Midbrain (tissue), 1 donor: ENCODE measurements at places on chromosomes 11 and 22.

GRCh38 chr11:25961539-25961938 lies 370.4 kb upstream of the ANO3 start:
- DNase-seq, result no peak

- no peak for DNase-seq
Measured at GRCh38 chr22:19759427-19760057, 1.0 kb upstream of the TBX1 start.

DNA sequence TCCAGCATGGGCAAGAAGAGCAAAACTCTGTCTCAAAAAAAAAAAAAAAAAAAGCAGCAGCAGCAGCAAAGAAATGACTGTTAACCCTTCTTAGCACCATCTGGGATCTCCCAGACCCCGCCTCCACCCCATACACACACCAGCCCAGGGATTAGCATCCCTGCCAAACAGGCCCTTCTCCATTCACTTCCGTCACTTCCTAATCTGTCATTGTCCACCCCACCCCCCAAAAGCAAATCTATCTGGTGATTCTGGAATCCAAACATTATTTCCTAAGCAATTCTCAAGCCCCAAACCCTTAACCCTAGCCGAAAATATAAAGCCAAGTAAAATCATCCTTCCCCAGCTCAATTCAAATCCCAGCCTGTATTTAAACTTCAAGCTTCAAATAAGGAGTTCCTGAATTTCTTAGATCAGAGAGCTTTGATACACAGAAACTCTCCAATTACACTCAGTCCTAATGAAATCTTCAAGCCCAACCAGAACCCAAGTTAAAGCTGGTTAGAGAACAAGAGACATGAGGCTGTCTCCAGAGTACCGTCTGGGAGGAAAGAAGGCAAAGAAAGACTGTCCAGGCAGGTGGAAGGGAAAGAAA lies 6.0 kb upstream of the AHNAK start:
- DNase-seq, result no peak

- DNase-seq, result no peak
Measured at GRCh38 chr22:37750596-37751162, 53.8 kb downstream of the TRIOBP start.

DNA sequence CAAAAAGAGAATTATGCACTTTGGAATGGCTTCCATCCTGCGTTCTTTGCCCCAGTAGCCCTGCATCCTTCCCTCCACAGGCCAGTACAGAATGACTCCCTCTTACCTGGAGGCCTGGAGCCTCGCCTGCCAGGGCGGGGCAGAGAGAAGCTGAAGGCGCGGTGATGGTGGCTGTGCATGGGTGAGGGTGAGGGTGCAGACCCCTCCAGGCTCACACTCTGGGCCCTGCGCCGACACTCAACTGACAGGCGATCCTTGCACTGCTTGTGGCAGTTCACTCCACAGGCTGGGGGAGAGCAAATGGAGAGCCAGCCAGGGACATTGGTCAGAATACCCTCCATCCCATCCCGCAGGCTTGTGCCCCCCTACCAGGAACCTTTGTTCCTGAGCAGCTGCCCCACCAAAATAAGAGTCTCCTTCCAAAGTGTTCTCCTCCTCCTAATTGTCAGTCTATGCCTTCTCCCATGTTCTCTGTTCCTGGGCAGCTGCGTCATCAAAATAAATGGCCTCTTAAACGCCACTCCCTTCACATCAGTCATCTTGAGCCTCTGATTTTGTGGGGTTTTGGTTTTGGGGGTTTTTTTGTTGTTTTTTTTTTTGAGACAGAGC lies 5.9 kb upstream of the NRXN2 start:
- DNase-seq, result no peak

DNA sequence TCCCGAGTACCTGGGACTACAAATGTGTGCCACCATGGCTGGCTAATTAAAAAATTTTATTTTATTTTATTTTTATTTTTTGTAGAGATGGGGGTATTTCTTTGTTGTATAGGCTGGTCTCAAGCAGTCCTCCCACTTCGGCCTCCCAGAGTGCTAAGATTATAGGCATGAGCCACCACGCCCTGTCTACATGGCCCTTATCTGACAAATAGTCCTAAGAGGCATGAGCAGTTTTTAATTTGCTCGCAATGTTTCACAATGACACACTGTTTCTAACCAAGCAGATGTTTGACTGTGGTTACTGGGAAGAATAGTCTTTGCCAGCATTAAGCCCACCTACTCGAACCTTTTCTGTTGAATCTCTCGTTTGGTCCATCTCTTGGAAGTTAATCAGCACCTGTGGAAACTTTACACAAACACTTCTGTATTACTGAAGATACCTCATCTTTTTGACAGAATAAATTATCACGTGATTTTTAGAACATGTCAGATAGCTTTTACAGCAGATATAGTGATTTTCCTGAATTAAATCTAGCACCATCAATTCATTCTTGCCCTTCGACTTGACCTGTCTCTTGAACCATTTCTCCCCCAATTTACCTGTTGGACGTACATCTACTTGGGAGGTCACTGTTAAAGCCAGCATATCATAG lies 71.4 kb downstream of the MTMR3 start:
- DNase-seq, result no peak

- DNase-seq, result no peak
Measured at GRCh38 chr11:23123753-23124152, 263.5 kb upstream of the CCDC179 start.

DNA sequence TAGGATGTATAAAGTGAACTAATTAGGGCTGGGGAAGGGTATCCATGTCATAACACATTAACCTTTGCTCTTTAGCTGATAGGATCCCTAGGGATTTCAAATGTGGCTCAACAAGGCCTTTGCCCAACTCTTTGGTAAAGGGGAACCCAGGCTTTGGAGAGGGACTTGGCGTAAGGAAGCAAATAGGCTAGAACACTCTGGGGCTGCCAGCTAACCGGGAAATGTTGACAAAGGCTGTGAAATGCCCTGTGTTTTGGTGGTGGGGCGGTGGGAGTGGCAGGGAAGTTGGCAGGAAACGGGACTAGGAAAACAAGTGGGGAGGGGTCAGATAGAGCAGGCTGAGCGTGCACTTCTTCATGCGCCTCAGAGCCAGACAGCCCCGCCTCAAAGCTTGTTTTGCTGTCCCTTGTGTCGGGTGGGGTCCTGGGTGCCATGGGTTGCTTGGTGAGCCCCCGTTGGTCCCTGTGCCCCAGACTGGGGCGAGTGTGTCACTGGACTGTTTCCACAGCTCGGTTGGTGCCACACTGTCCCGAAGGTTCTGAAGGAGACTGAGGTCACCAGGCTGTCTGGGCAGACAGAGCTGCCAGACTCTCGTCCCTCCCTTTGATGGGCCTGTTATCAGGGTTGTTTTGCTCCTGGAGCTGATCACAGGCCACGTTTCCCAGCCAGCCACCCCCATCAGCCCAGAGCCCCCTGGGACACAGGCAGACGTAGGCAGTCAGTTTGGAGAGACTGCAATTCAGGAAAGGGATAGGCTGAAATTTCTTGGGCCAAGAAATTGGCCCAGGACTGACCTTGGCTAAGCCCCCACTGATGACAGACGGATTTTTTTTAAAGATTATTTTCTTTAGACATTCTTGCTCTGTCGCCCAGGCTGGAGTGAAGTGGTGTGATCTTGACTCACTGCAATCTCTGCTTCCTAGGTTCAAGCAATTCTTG lies 19.6 kb downstream of the KCTD21 start:
- DNase-seq, result no peak

GRCh38 chr11:79362206-79362757 lies 78.5 kb downstream of the TENM4 start:
- no peak for DNase-seq

DNA sequence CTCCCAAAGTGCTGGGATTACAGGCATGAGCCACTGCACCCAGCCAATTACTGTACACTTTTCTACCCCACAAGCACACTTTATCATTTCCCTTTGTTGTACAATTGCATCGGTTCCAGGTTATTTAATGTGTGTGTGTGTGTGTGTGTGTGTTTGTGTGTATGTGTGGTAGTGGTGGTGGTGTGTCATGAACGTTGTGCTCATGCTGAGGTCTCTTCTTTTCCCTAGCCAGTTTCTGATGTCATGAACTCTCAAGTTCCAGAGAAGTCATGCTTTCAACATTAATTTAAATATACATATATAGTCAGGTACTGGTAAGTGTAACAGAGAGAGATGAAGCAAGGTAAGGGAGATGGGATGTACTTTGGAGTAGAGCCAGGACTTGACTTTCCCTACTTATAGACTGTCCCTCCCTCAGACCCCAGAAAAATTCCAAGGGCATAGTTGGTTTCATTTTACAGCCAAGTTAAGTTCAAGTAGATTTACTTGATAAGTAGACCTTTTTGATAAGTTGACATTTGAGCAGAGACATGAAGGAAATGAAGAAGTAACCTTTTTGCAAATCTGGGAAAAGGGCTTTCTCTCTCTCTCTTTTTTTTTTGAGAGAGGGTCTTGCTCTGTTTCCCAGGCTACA lies 42.7 kb downstream of the WEE1 start:
- no peak for DNase-seq

- DNase-seq, result no peak
Measured at GRCh38 chr11:27973851-27974536, 134.0 kb downstream of the KIF18A start.

DNA sequence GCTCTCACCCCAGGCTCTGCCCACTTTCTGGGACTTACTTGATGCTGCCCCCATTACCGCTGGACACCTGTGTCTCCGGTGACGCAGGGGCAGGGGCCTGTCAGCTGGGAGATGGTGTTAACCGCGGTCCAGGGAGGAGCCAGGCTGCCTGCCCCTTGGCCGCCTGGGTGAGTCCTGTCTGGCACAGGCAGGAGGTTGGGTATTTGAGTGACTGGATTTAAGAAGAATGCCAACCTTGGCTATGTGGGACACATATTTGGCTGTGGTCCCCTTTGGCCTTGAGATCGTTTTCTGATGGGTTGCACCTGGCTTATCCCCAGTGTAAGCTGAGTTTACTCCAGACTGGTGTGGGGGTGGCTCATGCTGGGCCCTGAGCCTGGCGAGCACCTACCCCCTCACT lies 2.5 kb downstream of the MUC6 start:
- DNase-seq, result no peak

DNA sequence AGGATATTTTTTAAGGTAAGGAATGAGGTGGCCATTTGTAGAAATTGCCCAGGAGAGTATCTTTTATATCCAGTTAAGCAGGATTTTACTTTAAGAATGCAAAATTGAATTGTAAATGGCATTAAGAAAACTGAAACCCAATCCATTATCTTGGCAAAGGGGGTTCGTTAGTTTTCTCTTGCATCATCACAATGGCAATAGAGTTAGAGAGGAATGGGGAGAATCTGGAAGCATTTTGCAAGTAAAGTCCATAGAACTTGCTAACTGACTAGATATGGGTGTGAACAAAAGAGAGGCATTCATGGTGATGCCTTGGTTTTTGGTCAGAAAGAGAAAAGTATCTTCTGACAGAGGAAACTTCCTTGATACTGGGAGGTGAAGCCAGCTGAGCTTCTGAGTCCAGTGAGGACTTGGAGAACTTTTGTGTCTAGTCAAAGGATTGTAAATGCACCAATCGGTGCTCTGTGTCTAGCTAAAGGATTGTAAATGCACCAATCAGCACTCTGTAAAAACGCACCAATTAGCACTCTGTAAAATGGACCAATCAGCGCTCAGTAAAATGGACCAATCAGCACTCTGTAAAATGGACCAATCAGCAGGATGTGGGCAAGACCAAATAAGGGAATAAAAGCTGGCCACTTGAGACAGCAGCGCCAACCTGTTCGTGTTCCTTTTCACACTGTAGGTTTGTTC lies 3.6 kb upstream of the CCDC117 start:
- no peak for DNase-seq

DNA sequence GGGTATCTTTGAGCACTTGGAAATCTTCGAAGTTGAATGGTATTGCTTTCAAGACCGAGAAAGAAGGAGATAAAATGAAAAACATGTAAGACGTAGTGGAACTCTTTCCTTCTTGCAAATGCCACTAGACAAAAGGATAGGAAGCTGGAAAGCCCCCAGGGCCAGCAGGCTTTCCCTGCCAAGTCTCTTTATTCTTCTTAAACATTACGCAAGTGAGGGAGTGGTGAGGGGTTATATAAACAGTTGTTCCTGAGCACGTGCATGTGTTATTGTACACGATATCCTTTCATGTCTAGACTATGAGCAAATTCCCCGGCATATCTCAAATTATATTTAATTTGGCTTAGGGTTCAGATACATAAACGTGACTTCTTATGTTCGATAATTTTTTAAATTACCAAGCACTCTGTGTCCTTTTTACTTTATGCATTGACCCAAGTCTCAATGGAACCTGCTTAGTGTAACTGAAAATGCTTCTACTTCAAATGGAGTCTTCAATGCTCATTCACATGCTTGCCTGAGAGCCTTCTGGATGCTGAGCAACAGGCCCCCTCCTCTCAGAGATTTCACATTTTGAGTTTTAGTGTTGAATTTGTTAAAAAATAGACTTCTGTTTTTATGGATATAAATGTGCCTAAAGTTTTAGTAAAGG lies 59.0 kb downstream of the PPP2R1B start:
- peak; percentile 62 for DNase-seq

GRCh38 chr22:27752771-27753170 lies 48.8 kb downstream of the MN1 start:
- no peak for DNase-seq

GRCh38 chr11:93905384-93905783 lies 55.0 kb upstream of the VSTM5 start:
- DNase-seq, result no peak

DNA sequence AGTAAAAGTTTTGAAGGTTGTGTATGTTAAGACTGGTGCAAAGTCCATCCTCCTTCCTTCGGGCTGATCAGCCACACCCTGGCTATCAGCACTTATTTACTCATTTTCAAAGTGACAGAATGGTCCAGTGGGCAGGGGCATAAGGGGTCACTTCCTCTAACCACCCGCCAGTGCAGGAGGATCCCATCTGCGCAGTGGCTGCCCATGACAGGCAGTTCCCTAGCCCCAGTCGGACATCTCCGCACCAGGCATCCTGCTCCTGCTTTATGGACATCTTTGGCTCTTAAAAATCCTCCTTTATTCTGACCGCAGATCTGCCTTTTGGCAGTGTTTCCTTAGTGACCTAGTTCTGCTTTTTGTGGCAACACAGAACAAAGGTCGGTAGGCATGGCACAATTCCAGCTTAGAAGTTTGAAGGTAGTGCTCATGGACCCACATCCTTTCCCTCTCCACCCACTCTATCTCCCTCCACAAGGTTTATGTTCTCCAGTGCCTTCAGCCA lies 55.9 kb downstream of the BMAL1 start:
- peak; percentile 7 for DNase-seq

DNA sequence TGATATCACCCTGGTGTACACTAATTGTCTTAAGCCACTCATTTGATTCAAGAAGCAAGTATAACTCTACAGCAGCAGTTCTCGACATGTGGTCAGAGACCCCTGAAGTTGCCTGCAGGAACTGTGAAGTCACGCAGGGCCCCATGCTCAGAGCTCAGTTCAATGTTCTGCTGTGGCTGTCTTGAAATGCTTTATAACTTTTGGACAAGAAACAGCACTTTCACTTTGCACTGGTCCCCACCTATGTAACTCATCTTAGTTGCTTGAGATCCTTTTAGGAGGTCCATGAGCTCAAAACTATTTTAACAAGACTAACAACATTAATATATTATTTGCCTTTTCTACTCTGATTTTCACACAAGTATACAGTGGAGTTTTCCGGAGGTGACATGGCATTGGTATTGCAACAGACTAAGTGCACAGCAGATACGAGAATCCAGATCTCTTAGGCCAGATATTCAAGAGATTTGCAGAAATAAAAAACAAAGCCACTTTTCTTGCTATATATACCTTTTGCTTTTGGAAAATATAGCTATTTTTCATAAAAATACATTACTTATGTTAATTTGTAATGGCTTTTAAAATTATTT lies 64.8 kb downstream of the PRR5L start:
- DNase-seq, result no peak
